ENCODE measurements at places on chromosomes 12 and 14. TPM values are rescaled to one million over a fixed set of nuclear protein-coding genes. Genes with fewer than 3 reads are reported as not detected.
A peak's percentile ranks its signal among the peaks of the same experiment; 100 is the strongest.

DNA sequence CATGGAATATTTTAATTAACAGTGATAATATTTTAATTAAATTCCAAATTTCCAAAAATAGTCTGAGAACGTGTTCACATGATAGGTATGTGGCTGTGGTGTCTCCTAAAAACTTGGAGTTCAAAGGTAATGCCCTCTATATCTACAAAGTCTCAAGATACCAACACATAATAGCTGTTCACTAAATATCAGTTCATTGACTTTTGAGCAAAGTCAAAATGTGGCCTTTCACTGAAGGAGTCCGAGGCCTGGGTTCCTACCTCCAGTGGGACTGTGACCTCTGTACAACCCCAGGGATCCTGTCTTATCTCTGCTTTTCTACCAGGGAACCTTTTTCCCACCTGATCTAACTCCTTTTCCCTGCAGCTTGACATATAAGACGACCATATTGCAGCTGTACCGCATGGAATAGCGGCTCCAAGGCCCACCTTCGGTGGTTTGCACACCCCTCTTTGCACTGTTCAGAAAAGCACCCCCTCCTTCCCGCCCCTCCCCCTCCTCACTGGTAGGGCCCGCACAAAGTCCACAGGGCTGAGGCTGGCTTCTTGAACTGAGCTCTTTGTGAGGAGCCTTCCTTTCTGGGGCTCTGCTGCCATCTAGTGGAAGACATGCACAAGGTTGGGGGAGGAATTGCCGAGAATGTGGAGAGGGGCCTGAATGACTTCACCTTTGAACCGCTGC, 3.1 kb downstream of the CCND2 start:
- peak; percentile 93 for DNase-seq

- DNase-seq = peak; percentile 26
These were observed 99.2 kb downstream of the PHETA1 start for GRCh38 chr12:111269718-111270117.

DNA sequence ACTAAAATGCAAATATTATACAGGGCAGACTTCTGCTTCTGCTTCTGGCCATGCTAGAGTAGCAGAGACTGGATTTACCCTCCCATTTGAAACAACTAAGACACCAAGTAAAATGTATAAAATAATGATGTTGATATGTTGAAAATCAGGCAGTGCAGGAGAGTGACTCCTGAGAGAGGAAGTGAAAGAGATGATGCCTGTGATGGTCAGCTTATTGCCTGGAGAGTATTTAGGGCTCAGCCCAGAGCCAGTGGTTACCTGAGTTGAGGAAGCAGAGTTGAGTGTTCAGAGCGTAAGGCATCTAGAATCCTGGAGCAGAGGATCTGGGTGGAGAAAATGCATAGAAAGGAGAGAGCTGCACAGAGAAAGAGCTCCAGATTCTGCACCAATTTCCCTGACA, 131.8 kb upstream of the C14orf180 start:
- no peak for DNase-seq

GRCh38 chr12:47752552-47752951, 6.1 kb downstream of the RAPGEF3 start:
- no peak for DNase-seq

GRCh38 chr12:6219980-6220379, 19.8 kb downstream of the CD9 start:
- DNase-seq = no peak

DNA sequence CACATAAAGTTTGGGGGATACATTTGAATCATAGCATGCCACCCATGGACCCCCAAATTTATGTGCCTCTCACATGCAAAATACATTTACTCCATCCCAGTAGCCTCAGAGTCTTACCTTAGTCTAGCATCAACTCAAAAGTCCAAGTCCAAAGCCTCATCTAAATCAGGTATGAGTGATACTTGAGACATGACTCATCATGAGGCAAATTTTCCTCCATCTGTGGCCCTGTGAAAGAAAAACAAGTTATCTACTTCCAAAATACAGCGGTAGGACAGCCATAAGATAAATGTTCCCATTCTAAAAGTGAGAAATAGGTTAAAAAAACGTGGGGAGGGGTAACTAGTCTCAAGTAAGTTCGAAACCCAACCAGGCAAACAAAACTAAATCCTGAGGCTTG, 444.2 kb downstream of the SNAPC1 start:
- DNase-seq = no peak

DNA sequence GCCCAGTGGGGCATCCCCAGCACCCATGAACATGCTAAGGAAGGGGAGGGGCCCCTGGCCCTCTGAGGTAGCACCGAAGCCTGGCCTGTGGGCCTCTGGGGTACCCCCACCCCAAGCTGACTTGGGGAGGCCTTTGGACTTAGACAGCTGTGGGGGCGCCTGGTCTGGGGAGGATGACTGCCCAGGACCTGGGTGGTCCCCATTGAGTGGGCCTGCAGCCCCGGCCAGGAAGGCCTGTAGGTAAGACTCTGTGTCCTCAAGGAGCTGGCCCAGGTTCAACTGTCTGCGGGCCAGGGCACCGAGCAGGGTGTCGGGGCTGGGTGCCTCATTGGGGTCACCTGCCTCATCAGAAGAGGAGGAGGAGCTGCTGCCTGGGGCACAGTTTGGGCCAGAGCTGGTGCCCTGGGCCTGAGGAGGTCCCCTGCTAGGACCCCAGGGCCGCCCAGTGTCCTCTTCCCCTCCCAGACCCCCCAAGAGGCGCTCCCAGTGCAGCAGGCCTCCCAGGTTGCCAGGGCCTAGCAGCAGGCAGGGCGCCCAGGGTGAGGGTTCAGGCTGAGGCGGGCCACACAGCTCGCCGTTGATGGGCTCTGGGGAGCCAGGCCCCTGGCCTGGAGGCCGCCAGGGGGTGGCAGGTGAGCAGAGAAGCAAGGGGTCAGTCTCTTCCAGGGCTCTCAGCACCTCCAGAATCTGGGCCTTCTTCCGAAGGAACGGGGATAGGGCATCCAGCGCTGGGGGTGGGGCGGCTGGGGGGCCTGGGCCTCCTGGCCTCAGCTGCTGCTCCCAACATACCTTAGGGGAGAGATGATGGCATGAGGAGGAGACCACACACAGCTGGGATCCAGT, 31.4 kb downstream of the NCKAP5L start:
- no peak for DNase-seq

DNA sequence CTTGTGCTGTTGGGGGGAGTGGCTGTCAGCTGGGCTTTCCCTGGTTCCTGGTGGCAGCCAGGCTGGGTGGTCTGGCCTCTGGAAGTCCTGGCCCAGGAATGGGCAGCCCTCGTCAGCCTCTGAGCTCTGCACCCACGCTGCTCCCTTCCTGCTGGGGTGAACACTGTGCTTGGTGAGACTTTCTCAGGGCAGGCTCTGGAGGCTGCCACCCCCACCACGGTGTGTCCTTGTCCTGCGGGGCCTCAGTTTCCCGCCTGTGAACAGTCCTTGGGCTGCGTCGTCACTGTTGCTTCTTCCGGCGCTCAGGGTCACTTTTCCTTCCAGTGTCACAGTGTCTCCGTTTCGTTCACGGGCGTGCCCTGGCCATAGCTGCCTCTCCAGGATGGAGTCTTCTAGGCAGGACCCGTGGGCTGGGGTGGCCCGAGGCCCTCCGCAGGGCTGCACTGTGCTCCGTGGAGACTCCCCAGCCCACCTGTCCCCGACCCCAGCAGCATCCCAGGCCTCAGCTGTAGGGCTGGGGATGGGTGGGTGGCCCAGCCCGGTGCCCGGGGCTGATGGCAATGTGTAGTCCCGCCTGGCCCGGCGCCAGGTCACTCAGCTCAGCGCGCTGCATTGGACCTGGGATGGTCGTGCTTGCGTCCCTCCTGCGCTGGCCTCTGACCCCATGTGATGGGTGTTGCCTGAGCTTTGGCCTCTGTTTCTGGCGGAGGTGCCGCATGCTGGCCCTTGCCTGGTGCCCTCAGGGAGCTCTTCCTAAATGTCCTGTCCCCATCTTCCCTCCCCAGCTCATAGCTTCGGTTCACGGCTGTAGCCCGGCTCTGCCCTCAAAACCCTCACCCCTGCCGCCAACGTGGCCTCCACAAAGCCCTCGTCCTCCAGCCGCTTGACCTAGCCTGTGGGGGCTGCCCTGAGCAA, 6.8 kb downstream of the KIF26A start:
- DNase-seq = no peak

GRCh38 chr14:55519473-55520080, 60.4 kb upstream of the KTN1 start:
- DNase-seq = no peak

DNA sequence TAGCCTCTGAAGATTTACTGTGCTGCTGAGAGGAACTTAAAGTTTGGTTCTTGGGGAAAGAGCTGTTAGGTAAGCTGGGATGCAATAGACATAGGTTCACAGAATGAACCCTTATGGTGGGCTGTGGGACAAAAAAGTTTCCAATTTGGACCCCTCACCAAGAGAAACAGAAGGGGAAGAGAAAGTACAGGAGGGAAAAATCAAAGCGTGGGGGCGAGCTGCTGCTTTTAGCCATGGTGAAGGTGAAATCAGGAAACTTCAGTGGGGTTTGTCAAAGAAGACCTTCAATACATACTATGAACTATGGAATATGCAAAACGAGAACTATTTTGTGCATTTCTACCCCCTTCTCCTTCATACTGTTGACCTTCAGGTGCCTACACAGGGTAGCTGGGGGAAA, 10.6 kb upstream of the NINJ2 start:
- DNase-seq = no peak

DNA sequence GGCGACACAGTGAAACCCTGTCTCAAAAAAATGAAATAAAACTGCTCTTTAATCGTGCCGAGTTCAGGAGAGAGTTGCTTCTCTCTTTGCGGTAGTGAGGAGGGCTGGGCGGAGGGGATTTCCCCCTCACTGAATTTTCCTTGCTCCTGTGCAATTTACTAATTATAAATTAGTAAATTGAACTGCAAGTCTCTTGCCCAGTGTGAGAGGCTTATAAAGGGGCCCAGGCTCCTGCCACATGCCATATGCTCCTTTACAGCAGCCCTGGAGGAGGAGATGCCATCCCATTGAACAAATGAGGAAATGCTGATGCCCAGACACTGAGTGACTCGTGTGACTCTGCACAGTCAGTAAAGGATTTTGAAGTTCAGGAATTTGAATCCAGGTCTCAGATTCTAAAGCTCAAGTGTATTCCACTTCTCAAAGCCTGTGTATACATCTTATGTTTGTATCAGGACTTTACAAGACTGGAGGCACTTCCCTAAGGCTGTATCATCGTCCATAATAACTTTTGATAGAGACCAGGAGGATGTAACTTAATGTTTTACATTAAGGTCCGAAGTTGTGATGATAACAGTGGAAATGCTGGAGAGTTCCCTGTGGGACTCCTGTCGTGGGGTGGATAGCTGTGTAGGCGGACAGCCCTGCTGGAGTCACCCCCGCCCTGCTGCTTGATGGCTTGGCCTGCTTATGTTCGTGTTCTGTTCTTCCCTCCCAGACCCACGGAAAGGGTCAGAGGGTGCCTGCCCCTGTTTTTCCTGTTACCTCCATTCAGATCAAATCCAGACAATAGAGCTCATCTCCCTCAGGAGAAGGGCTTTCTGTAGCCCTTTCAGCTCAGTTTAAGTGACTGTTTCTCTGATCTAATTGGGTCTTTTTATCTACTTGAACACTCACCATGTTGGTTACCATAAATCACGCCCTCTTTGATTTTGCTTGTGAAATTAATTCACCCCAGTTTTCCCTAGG, 13.9 kb downstream of the PELI2 start:
- no peak for DNase-seq

DNA sequence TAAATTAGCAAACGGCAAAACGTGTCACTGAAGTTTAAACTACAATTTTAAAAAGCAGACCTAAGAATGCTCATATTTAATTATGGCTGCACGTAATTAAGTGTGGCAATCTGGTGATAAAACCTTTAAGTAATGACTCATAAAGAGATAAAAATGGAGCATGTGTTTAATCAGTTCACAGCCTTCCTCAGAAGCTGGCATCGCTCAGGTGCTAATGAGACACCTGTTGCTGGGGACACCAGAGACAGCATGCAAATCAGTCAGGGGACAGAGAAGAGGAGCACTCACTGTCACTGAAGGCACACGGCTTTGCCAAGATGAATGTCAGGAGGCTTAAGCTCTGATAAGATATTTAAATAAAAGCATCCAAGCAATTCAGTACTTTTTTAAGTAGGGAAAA, 840.3 kb downstream of the GALC start:
- DNase-seq = no peak

Gene FLRT2
- 294 TPM for polyA plus RNA-seq

Gene TSHR
- polyA plus RNA-seq = 0.14 TPM

Gene HVCN1
- polyA plus RNA-seq = 9.5 TPM

Gene PRICKLE1
- polyA plus RNA-seq = 52.7 TPM

Gene RAD9B
- polyA plus RNA-seq = 1.5 TPM
